T-helper 22 cell (primary cell): ENCODE measurements at places on chromosomes 11 and 22.

DNA sequence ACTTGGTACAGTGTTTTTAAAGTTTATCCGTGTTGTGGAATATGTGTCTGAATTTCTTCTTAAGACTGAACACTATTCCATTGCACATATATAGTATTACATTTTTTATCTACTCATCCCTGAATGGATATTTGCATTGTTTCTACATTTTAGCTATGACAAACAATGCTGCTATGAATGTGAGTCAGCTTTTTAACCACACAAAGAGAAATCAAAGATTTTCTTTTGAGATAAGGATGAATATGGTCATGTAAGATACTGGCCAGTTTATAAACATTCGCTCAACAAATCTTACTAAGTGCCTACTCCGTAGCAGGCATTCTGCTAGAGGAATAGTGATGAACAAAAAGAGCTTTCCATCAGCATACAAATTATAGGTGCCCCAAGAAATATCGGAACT lies 16.5 kb upstream of the OR9G4 start:
- no peak for DNase-seq

GRCh38 chr11:14768526-14769188 lies 123.4 kb downstream of the CYP2R1 start:
- no peak for DNase-seq

GRCh38 chr11:112016765-112017376 lies 8.3 kb upstream of the DLAT start:
- DNase-seq = no peak

GRCh38 chr11:116607027-116607426 lies 165.8 kb downstream of the BUD13 start:
- no peak for DNase-seq

GRCh38 chr11:47376525-47377371 lies 1.6 kb downstream of the SPI1 start:
- no peak for DNase-seq

DNA sequence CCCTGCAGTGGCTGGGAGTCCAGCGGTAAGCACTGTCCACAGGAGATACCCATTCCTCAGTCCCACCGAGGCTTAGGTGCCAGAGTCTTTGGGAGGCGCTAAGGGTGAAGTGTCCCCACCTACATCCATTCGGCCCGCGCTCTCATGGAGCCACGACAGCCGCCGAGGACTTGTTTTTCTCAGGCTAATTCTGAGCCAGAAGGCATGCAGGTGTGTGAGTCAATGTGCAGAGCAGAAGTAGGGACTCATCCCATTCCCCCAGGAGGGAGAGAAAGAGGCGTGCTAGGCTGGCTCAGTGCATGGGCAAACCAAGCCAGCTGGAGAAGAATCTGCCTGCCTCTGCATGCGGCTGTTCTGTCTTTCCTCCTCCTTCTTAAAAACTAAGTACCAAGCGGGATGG lies 46.6 kb downstream of the KCNC1 start:
- DNase-seq = no peak

DNA sequence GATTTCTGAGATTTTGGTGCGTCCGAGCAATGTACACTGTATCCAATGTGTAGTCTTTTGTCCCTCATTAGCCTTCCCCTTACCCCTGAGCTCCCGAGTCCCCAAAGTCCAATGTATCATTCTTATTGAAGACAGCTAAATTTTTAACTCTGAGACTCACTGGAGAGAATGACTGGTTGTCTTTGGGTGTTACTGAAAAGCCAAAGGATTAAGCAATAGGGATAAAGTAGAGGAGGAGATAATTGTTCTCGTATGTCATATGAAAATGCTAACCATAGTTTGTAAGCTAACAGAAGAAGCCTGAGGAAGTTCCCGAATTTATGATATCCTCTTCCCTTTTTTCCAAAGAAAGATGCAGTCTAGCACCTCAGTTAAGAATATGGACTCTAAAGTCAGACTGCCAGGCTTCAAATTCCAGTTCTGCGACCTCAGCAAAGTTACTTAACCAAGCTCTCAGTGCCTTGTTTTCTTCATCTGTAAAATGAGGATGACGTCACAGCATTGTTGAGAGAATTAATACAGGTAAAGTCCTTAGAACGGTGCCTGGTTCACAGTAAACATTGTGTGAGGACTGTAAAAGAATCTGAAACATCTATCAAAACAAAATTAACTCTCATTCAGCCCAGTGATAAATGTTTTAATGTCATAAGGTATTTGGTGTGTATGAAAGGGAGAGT lies 1.6 kb upstream of the MSANTD2 start:
- no peak for DNase-seq

DNA sequence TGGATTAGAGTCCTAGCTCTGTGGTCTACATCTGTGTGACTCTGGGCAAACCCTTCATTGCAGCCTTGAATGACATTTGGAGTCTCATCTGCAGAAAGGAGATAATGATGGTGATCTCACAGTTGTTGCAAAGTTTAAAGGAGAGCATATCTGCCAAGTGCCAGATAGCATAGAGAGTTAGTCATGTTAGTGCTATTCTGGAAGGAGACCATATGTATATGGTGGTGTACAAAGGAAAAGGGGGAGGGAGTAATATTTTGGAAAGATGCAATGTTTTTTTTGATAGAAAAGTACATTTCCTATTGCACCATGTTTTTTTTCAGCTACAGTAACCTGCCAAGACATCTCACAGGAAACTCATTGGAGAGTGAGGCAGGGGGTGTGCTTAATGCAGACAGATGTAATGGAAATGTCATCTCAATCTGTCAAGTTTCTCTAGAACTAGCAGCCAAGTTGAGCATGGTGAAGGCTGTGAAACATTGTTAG lies 92.1 kb upstream of the NARS2 start:
- no peak for DNase-seq

GRCh38 chr11:100851147-100851546 lies 164.1 kb downstream of the ARHGAP42 start:
- no peak for DNase-seq

DNA sequence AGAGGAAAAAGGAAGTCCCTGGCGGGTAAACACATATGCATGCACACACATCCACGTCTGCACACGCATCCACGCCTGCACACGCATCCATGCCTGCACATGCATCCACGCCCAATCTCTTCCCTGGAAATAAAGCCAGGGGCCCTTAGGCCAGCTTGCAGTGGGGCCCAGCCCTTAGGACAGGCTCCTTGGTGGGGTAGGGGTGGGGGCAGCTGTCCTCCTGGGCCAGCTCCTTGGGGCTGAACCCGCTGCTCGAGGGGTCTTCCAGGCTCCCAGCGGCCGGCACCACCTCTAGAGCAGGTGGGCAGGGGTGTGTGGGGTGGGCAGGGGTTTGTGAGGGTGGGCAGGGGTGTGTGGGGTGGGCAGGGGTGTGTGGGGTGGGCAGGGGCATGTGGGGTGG lies 1.9 kb downstream of the C11orf21 start:
- DNase-seq = no peak

GRCh38 chr11:1879342-1879940 lies 12.3 kb downstream of the PRR33 start:
- DNase-seq = no peak
